ENCODE measurements at places on chromosomes 11 and 22.

GRCh38 chr11:57493507-57494503 is 21.7 kb downstream of the SLC43A1 start:
- no peak for DNase-seq

- no peak for DNase-seq
Observed at GRCh38 chr11:76075716-76076115, 130.6 kb downstream of the WNT11 start.

GRCh38 chr11:47234669-47235100 is 13.9 kb downstream of the ACP2 start:
- DNase-seq = no peak

DNA sequence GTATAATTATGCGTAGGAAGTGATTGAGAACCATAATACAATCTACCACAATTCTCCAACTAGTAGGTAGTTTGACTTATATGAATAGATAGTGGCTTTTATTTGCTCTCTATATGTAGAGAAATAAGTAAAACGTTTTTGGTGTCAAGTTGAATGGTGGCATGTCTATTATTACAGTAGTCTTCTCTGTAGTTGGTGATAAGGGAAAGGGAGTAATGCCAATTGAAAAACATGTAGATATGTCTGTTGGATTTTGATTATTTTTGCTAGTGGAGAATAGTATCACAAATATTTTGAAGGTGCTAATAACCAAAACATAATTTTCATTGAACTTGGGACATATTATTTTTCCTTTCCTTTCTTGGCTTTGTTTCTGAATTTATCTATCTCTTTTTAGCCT is 17.5 kb downstream of the FBXO7 start:
- DNase-seq = no peak

DNA sequence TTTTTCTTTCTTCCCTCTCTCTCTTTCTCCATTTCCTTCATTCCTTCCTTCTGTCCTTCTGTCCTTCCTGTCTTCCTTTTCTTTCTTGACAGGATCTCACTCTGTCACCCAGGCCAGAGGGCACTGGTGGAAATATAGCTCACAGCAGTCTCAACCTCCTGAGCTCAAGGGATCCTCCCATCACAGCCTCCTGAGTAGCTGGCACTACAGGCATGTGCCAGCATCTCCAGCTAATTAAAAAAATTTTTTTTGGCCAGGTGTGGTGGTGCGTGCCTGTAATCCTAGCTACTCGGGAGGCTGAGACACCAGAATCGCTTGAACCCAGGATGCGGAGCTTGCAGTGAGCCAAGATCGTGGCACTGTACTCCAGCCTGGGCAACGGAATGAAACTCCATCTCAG is 4.8 kb upstream of the DUSP8 start:
- no peak for DNase-seq

DNA sequence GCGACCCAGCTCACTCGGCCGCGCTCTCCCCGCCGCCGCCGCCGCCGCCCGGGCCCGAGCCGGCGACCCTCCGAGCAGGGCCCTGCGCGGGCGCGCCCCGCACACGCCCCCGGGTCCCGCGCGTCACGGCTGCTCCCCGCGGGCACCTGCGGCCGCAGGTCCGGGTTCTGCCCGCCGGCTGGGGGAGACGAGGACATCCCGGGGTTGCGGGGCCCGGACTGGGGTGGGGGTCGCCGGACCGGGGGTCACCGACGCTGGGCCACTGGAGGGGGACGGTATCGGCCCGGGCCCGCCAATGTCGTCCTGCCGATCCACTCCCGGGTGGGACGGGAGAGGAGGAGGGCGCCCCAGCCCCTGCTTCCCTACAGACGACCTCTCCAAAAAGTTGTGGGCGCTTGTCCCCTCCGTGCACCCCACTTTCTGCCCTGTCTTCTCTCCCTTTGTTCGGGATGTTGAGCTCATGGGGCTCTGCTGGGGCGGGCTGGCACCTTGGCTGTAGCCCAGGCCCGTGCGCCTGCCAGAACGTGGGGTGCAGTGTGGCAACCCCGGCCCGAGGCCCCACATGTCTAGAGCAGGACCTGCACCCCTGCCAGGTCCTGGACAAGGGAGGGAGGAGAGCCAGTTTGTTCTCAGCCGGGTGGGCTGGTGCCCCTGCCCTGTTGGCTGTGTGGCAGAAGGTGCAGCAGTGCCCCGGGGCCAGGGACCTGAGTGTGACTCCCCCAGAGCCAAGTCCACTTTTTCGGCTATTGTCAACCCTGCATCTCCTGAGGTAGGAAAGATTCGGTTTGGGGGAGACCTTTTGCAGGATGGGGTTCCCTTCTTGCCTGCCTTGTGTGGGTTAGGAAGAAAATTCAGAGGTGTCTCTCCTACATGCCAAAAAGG is 40.2 kb upstream of the CELSR1 start:
- DNase-seq = no peak

- DNase-seq = no peak
Observed at GRCh38 chr11:67415501-67416304, at the start of gene CARNS1. CARNS1 (plus strand) TSS chr11:67415678; CDS start chr11:67416200, 522 bp downstream.

DNA sequence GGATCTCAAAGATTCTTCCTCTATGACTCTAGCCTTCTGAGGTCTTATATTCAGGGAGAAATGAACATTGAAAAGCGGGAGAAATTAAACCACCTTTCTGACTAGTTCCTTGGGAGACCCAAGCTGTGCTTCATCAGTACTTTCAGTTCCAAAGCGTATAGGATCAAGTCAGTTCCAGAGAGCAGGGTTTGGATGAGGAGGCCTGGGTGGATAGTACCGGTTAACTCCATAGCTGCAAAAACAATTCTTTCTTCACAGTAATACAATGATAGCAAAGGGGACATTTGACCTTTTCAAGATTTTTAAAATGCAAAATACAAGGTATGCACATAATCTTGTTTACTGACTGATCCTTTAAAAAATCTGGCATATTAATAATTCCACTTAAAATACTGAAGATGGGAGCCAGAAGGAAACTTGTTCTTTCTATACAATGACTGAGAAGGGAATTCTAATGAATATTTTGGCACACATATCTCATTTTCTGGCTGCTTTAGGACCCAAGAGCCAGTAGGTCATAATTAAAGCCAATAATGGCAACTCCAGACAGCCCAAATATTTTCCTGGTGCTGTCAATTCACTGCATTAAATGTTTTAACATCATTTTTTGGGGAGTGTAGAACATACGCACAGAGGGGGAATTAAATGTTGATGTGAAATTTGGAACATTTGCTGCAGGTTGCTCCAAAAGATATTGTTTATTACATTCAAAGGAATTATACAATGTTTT is 16.0 kb downstream of the ADM start:
- no peak for DNase-seq

GRCh38 chr11:111412293-111412692 is 33.2 kb upstream of the POU2AF1 start:
- DNase-seq = no peak

DNA sequence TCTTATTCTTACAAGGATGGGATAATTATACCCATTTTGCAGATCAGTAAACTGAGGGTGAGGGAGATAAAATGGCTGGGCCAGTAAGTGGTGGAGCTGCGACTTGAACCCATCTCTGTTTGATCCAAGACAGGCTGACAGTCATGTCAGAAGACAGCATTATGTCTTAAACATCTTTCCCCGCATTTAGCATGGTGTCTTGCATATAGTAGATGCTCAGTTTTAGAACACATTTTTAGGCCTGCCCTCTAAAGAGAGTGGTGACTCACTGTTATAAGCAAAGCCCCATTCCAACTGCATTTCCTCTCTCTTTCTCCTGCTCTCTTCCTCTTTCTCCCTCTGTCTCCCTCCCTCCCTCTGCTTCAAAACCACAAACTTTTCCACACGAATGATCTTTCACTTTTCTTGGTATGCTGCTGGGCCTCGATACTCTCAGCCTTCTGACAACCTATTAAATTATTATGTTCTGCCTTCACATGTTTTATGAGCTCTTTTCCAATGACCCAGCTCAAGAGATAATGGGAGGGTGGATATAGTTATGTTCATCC is 25.2 kb downstream of the CWC15 start:
- DNase-seq = no peak

DNA sequence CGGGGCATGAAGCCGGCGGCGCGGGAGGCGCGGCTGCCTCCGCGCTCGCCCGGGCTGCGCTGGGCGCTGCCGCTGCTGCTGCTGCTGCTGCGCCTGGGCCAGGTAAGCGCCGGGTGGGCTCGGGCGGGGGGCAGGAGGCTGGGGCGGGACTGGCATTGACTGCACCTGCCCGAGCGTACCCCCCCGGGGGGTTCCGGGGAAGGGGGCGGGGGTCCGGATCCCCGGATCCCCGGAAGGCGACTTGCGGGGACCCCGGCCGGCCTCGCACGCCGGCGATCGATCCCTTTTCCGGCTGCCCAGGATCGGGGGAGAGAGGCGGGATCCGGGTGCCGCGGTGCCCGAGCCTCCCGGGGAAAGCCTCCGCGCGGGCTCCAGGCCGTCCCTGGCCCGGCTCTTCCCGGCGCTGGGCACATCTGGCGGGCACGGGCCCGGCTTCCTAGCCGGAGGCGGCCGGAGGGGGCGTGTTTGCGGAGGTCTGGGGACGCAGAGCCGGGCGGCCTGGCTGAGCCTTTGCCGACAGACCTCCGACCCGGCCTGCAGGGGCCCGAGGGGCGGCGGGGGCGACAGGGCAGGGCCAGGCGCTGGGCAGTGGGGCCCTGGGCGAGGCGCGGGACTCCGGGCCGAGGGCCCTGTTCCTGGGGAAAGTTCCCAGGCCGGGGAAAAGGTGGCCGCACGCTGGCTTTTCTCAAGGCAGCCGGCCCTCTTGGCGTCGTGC is 705 bp downstream of the PTPRJ start:
- DNase-seq = no peak

DNA sequence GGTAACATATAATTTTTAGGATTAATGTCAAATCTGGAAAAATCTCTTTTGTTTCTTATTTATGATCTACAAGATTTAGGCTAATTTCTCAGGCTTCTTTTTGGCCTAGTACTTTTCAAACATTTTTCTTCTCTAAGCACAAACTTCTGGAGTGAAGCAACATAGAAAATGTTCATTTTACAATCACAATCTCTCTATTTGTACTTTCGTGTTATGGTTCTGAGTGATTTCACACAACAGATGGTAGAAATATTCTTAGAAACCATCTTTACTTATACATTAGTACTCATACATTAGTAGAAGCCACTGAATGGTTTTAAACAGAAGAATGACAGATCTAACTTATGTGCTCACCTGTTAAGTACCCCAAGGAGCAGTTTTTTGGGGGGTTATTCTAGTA is 106.3 kb upstream of the ANO3 start:
- DNase-seq = no peak

Measured in GM19239 (cell line).